ENCODE measurements at places on chromosomes 1 and 21. TPM values are rescaled to one million over a fixed set of nuclear protein-coding genes. Genes with fewer than 3 reads are reported as not detected.

BCL2L15 gene
- total RNA-seq: not detected

UTS2 gene
- total RNA-seq: not detected

TCEA3 gene
- total RNA-seq: 72.7 TPM

IFI44L gene
- 3.3 TPM for total RNA-seq

SLC25A34 gene
- 54.3 TPM for total RNA-seq

ITGB2 gene
- total RNA-seq: 23.8 TPM

TBX15 gene
- 0.43 TPM for total RNA-seq

ARMH1 gene
- total RNA-seq: 0.83 TPM

- peak; percentile 56 for DNase-seq
Measured at GRCh38 chr1:223712850-223713474, 623 bp downstream of the CAPN2 start.

GRCh38 chr1:87572891-87573290, 244.2 kb downstream of the LMO4 start:
- DNase-seq: no peak

DNA sequence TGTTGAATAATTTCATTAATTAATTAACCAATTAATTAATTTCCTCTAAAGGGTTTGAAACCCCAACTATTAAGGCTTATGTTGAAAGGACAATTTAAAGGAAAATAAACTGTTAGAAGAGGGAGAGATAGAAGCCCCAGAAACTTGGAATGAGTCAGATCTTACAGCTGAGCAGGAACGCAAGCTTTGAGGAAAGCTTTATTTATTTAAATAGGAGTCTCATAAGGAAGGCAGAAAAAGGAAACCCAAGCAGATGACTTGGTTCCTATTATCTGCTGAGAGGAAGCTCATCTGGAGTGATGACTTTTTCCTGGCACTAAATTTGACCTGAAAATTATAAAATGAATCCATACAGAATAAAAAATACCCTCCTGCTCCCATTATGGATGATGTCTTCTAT, 105.1 kb downstream of the ROR1 start:
- DNase-seq: no peak

DNA sequence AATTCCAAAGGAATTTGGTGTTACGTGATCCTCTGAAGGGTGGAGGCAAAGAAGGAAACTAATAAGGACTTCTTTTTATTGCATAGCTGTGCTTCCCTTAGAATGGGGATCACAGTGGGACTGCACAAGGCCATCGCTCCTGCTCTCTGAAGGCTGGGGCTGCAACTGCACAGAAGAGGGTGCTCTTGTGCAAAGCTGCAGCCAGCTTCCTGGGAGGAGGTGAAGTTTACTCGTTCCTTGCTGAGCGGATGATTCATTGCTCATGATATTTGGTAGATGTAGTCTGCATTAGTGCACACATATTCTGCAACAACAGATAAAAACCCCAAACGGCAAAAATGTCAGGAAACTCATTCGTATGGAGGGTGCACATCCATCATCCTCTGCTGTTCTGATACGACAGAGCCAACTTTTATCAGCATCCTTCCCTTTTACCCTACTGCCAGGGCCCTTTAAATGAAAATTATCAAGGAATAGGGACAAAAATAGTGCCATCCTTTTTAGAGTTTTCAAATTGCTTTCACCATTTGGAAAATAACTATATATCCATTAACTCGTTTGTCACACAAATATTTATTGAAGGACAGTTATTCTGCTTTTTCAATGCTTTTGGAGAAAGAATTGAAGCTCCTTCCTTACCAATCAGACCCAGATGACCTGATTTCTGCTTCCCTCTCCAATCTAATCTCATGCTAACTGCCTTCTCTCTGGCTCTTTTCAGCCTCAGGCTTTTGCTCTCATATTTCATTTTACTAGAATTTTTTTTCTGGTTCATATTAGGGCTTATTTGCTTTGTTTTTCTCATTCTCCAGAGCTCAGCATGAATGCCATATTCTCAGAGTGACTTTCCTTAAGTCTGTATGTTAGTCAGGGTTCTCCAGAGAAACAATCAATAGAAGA, 263.6 kb downstream of the DUSP10 start:
- DNase-seq: peak; percentile 69

GRCh38 chr1:206911064-206911663, 10.6 kb downstream of the FCMR start:
- DNase-seq: no peak

DNA sequence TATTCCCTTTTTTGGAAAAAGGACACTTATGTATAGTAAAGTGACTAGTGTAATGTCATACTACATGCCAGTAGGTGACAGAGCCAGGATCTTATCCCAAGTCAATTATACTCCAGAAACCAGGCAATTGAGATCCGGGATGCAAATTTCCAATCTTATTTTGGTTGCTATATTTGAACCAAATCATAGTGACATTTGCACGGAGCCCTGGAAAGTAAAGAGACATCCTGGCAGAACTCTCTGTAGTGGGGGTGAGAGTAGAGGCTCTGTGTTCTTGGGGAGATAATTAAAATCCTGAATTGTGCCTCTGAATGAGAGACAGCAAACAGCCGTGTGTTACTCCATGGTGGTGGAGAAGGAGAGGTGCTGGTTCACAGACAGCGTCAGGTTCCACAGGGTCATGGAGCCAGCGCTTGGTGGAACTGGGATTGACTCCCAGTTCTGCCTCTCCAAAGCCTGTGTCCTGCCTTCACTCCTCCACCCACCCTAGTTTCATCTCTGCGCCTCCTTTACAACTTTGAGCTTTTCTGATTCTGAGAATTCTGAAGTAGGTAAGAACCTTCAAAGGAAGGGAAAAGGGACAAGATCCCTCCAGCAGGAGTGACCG, 432.3 kb downstream of the PTPRU start:
- no peak for DNase-seq

DNA sequence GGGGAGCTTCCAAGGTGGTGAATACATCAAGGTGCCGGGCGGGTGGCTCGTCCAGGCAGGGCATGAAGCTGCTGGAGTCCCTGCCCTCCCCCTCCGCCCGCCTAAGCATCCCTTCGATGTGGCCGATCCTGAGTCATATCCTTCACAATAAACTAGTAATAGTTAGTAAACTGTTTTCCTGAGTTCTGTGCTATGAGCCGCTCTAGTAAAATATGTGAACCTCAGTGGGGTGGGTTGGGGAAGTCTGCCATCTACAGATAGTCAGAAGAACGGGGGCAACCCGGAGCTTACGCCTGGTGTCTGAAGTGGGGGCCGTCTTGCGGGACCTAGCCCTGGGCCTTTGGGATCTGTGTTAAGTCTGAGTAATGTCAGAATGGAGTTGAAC, 21.6 kb downstream of the C2CD2 start:
- no peak for DNase-seq

GRCh38 chr1:61486783-61487536, 238.0 kb downstream of the TM2D1 start:
- no peak for DNase-seq

- DNase-seq: no peak
Measured at GRCh38 chr1:59074598-59074997, 222.3 kb upstream of the FGGY start.

DNA sequence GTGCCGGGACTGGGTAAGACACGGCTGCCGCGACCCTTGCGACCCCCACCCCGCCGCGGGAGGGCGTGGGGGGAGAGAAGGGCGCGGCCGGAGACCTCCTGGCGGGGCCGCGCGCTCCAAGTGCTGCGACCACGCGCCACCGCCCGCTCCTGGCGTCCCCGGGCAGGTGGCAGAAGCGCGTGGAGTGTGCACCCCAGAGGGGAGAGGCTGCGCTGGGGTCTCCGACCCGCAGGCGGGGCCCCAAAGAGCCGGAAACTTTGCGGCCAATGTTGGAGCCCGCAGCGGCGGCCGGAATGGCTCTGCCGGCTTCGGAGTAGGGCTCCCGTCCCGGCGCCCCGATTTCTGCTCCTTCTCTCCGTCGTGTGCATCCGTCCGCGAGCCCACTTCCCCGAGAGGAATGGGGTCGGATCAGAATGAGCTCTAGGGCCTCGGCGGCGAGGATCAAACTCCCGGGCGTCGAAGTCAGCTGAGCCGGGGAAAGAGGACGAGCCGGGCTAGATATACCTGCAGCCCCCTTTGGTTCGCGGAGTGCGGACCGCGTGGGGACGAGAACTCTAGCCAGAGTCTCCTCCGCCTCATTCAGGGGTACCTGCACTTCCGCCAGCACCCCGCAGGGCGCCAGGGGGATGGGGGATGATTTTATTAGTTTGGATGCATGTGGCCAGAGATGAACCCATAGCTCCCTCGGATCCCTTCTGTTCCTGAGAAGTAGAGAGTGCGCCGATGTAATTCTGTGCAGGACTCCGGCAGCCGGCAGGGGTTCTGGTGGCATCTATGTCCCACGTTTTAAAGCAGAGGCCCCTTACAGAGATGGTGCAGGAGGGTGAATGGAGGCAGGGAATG, 751 bp downstream of the STUM start:
- DNase-seq: no peak

DNA sequence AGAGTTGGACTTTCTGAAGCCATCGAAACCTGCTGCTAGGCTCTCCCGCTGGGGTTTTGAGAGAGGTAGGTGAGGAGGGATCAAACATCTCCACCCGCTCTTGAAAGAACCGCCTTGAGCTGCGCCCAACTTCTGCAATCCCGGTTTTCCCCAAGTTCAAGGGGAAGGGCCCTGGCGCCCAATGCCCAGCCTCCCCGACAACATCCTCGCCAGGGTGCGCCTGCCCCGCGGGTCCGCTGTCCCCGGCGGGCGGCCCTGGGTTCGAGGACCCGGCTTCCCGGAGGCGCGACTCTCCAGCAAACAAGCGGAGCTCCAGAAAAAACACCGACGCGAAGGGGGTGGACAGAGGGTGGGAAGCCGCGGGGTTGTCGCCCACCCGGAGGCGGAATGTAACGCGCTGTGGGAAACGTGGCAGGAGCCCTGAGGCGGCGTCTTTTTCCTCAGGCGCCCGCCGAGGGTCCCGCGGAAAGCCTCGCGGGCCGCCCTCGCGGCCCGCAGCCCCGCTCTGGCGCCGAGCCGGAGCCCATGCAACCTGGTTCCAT, 607 bp downstream of the BTG3 start:
- DNase-seq: peak; percentile 56

DNA sequence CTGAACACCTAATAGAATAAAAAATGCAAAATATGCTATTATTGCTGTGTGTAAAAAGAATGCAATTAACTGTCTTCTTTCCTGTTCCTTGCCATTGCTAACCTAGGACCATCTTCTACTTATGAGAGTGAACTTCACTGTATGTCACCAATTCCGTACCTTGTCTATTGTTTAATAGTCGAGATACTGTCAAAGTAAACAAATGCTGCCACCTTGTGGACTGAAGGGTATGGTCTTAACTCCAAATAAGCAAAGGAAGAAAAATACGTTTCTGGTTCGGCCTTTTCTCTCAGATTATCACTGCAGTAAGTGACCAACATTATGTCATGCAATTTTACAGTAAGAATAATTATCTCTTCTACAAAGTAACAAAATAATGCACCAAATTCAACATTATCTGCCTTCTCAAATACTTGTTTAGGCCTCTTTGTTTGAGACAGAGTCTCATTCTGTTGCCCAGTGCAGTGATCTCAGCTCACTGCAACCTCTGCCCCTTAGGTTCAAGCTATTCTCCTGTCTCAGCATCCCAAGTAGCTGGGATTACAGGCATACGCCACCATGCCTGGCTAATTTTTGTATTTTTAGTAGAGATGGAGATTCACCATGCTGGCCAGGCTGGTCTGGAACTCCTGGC, 133.4 kb downstream of the COP1 start:
- no peak for DNase-seq

DNA sequence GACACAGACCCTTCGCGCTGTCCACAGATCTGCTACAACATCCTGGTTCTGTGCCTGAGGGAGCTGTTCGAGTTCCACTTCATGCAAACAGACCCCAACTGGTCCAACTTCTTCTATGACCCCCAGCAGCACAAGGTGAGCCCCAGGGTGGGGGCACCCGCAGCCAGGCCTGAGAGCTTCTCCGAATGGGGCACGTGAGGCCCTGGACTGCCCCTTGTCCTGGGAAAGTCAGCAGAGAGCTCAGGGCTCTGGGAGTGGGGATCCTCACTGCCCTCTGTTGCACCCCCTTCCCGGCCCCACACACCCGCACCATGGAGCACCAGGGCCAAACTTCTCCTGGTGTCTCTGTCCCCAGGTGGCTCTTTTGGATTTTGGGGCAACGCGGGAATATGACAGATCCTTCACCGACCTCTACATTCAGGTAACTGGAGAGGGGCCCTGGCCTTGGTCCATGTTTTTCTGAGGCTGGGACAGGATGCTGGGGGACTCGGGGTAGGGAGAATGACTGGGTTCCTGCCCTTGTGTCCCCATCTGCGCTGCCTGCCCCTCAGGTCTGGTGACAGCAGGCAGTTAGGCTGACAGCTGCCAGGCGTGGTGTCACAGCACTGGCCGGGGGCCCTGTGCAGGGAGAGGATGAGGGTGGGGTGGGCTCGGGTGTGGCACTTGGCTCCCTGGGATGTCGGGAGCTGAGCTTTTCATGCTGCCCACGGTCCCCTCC, 44.6 kb downstream of the COQ8A start:
- no peak for DNase-seq

- DNase-seq: peak; percentile 85
Measured at GRCh38 chr1:204583909-204584632, 67.9 kb downstream of the MDM4 start.

DNA sequence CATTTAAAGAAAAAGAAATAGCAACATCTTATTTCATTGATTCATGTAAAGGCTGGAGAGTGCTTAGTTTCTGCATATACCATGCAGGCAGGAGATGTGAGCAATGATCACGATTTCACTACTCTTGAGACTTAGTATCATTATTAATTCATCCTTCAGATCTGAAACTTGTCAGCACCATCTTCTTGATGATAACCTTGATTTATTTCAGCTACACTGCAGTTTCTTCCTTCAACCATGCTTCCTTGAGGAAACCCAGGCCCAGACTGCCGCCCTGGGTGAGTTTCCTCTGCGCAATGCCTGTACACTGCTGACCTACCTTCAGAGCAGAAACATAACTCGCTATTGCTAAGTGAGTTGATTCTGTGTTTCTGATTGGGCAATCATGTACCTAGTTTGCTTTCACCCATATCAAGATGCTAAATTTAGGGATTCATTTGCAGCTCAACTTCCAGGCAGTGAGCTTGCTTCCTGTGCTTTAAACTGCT, 13.5 kb upstream of the BCL10 start:
- DNase-seq: no peak

DNA sequence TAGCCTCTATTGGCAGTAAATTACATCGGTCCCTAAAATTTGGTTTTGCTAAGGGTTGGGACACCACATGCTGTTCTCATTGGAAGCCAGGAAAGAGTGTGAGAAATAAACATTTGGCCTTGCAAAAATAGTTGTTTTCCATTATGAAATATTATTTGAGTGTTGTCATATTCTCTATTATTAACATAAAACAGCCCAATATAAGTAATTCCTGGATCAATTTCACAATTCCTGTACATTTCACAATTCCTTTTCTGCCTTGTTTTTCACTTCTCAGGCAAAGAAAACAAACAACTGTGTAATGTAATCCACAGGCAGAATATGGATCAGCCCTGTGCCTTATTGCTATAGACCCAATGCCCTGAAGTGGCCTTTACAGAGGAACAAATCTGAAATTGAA, 40.5 kb downstream of the C1orf87 start:
- no peak for DNase-seq

DNA sequence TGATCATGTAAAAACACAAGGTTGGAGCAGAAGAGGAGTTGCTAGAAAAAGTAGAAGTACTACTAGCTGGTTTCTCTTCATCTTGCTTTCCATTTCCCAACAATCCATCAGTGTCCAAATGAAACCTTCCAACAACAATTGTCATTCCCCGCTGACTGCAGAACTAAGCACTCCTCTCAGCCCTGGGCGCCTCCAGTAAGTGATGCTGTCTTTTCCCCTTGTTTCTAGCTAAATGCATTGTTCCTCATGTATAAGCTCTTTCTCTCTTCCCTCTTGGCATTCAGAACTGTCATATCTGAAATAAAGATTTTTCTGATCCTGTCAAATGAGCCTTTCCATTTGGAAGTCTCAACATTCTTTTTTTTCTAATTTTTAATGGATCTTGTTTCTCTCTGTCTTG, 68.7 kb downstream of the FCRL5 start:
- no peak for DNase-seq
